ENCODE measurements at places on chromosomes 1 and 21.

GRCh38 chr1:27348861-27349783 lies 7.3 kb downstream of the SYTL1 start:
- DNase-seq, result no peak

DNA sequence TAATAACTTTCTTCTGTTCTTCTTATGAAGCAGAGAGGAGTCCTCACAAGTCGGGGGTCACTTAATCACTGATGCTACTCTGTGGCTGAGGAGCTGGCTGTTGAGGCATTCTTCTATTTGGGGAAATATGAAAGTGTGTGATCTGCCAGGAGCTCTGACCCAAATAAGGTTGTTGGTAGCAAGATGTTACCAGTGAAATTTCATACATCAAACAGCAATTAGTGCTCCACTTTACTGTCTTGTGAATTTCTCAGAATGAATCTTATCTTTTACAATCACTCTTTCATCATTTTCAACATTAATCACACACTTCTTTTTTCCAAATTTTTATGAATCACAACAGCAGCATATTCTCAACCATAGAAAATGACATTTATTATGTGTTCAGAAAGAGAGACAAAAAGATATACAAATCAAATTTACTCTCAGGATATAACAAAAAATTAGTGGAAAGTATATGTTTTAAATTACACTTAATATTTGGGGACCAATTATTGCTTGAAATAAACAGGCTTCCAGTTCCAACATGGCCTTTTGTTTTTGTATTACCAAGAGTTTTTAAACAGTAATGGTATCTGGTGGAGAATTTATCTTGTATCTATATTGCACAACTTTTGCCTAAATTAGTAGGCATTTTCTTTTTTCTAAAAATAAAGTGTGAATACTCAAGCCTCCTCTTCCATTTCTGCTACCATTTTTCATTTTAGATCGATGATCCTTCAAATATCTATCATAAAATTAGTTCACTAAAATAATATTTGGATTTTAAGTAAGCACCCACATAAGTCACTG lies 9.6 kb downstream of the PTGER3 start:
- DNase-seq, result no peak

DNA sequence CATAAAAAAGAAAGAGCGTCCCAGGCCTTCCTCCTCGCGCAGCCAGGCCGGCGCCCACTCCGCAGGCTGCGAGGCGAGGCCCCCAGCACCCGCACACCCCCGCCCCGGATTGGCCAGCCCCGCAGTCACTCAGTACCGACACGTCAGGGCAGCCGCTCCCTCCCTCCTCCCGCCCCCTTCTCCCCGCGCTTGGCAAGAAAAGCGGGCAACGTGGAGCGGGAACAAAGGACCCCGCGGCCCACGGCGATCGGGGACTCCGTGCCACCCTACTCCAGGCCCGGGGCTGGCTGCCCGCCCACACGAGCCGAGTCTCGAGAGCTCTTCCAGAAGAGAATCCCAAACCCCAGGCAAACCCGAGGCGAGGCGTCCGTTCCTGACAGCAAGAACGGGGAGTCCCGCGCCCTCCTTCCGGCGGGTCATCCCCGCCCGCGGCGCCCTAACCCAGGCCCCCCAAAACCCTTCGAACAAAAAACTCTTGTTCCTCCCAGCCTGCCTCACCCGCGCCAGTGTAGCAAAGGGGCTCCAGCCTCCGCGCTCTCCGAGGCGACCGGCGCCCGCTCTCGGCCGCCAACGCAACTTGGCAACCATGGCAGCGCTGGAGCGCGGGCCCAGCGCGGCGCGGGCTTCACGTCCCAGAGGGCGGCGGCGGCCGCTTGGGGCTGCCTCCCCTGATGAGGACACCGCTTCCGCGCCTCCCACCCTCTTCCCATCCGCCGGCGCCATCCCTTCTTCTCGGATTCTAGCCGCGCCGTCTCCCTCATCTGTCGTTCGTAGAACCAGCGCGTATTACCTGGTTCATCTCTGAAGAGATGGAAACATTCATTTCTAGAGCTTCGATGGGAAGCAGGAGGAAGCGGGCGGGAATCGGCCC lies 645 bp downstream of the IVNS1ABP start:
- peak; percentile 95 for DNase-seq

- no peak for DNase-seq
Observed at GRCh38 chr1:201728731-201729130, 100.2 kb upstream of the IPO9 start.

GRCh38 chr1:158694596-158694995 lies 5.9 kb downstream of the OR6K2 start:
- no peak for DNase-seq

DNA sequence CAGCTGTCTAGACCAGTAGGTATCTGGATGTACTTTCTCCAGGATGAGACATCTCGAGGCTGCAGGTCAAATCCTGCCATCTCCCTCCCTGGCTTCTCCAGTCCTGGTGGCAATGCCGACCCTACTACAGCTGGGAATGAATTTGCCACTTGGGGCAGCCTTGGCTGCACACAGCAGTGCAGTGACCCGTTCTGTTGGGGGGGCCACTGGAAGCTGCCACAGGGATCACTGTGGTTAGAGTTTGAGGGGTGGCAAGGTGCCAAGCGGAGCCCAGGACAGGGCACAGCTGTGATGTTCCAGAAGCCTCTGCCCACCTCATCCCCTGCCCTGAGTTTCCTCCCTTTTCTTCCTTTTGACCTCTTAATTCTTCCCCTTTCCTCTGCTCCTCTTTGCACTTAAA lies 17.1 kb downstream of the COL6A2 start:
- peak; percentile 19 for DNase-seq

DNA sequence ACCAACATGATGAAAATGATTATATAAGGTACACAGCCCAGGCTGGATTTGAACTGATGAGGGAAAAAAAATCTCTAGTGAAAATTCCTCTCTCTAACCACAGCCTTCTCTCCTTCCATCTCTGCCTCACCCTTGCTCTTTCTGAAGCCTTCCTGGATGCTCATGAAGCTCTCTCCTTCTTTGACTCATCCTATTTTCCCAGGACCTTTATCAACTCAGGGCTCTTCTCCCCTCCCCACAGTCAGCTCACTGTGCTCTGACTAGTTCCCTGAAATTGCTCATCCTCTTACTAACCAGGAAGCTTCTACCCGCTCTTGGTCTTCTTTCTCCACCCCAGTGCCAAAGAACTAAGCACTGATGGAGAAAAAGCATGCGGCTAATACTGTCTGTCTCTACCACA lies 46.4 kb upstream of the ERG start:
- no peak for DNase-seq

GRCh38 chr1:153565529-153566374 lies at the start of gene S100A2:
Gene S100A2, minus strand, starts transcription at chr1:153565844. Its CDS starts 1,967 bp downstream, at chr1:153563877.
- no peak for DNase-seq

Data from mesothelial cell of epicardium (in vitro differentiated cells).